ENCODE measurements at places on chromosomes 7 and 10. TPM values are rescaled to one million over a fixed set of nuclear protein-coding genes. Genes with fewer than 3 reads are reported as not detected.

The POM121C gene
- total RNA-seq, result 7.5 TPM

The SLC29A3 gene
- total RNA-seq, result 3.9 TPM

The XRCC2 gene
- total RNA-seq, result 0.98 TPM

The UNC5B gene
- total RNA-seq, result not detected

The VWC2 gene
- not detected for total RNA-seq

The TMEM168 gene
- total RNA-seq, result 4.5 TPM

The TRPV6 gene
- total RNA-seq, result not detected

The MYPN gene
- total RNA-seq, result 0.64 TPM

The DNAJC2 gene
- 17.8 TPM for total RNA-seq

The CALHM3 gene
- not detected for total RNA-seq

The SRI gene
- 227 TPM for total RNA-seq

The TMEM229A gene
- not detected for total RNA-seq

The SLC26A5 gene
- not detected for total RNA-seq

The TFPI2 gene
- total RNA-seq, result 189 TPM

The GSTO2 gene
- 15.1 TPM for total RNA-seq

The PNLIPRP2 gene
- total RNA-seq, result not detected

The DKK1 gene
- 8.6 TPM for total RNA-seq

The CACNA2D1 gene
- total RNA-seq, result 5.8 TPM

The TUBAL3 gene
- not detected for total RNA-seq

The FGFBP3 gene
- 1.2 TPM for total RNA-seq

The SSBP1 gene
- 231 TPM for total RNA-seq

The SRRM3 gene
- total RNA-seq, result 1.1 TPM

The ASB10 gene
- not detected for total RNA-seq

The CHPF2 gene
- total RNA-seq, result 27.5 TPM

The MICU1 gene
- 74.7 TPM for total RNA-seq

The NPVF gene
- total RNA-seq, result not detected

The NCF1 gene
- not detected for total RNA-seq

The C10orf143 gene
- total RNA-seq, result not detected

The TWNK gene
- total RNA-seq, result 5.2 TPM

The MICALL2 gene
- total RNA-seq, result 13.5 TPM

The SCIN gene
- total RNA-seq, result 18.8 TPM

The RADIL gene
- total RNA-seq, result 2.2 TPM

The PDE6C gene
- total RNA-seq, result not detected

The PPP1R3A gene
- total RNA-seq, result not detected
